ENCODE measurements at places on chromosomes 3 and 15.

DNA sequence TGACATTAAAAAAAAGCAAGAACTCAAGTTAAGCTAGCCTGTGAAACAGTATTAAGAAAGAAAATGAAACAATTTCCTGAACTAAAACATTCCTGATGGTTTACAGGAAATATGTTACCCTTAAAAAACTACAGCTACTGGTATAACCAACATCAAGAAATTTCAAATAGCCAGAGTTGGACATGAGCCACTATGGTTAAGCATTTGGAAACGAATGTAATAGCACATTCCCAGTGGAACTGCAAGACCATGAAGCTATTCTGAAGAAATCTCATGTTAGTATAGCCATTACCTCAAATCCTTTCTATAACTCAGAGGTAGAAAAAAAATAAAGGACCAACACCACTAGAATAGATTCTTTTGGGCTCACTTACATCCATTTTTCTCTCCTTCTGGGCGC is 30.2 kb downstream of the CPNE4 start:
- DNase-seq, result no peak

- no peak for DNase-seq
These were observed 1.4 kb downstream of the B4GALT4 start for GRCh38 chr3:119239206-119239820.

- DNase-seq, result no peak
These were observed 67.1 kb downstream of the FEM1B start for GRCh38 chr15:68344600-68344999.

- DNase-seq, result no peak
These were observed 94.7 kb downstream of the LINGO1 start for GRCh38 chr15:77538027-77538451.
